Uterus (tissue), 4 donors: ENCODE measurements at places on chromosomes 3 and 15. TPM values are rescaled to one million over a fixed set of nuclear protein-coding genes. Genes with fewer than 3 reads are reported as not detected.

DNA sequence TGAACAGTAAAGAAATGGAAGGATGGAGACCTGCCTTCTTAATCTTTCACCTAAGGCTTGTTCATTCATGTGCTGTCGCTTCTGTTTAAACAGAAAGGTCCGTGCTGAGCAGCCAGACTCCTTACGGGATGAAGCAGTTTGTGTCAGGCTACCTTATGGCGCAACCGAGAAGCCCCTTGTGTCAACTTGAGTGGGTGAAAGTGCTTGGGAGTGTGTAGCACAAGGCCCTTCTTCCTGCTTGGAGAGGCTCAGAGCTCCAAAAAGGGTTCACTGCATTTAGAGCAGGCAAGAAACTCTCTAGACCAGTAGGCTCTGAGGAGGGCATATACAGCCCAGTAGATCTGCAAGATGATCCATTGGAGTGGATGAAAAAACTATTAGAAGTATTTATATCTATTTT lies 16.0 kb downstream of the CAPN3 start:
- H3K27ac ChIP-seq = no peak overlapping the region
- no peaks in the 10 kb centered on the region for H3K27me3 ChIP-seq

GRCh38 chr3:190265796-190266195 lies 56.5 kb downstream of the CLDN1 start:
- H3K27ac ChIP-seq = no peak overlapping the region
- no peaks in the 10 kb centered on the region for H3K4me1 ChIP-seq

The PRC1 gene
- total RNA-seq = 9.4 TPM

The RPLP1 gene
- 1,145 TPM for total RNA-seq

The SLC25A26 gene
- total RNA-seq = 15.9 TPM

GRCh38 chr3:44050867-44051266 lies 190.8 kb upstream of the TOPAZ1 start:
- H3K27ac ChIP-seq = no peak overlapping the region
- no peak overlapping the region for H3K4me3 ChIP-seq
- no peaks in the 10 kb centered on the region for H3K4me1 ChIP-seq
- no peak for DNase-seq
- H3K27me3 ChIP-seq = no peaks in the 10 kb centered on the region

DNA sequence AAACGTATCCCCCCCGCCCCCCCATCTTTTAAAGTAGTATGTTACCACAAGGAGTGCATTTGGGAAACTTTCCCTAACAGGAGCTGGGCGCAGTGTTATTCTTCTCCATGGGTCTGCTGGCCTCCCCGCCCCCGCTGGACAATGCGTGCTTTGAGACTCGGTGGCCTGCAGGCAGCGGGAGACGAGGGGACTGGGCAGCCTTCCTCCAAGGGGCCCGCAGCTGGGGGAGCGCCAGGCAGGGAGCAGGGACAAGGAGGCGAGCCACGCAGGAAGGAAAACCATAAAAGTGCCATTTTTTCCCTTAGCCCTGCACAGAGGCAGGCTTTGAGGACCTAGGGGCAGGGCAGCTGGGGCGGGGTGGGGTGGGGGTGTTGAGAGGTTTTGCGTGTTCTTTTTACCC lies 14.1 kb downstream of the SOX2 start:
- DNase-seq = no peak
- no peak overlapping the region for H3K27ac ChIP-seq
- H3K4me3 ChIP-seq = no peak overlapping the region

DNA sequence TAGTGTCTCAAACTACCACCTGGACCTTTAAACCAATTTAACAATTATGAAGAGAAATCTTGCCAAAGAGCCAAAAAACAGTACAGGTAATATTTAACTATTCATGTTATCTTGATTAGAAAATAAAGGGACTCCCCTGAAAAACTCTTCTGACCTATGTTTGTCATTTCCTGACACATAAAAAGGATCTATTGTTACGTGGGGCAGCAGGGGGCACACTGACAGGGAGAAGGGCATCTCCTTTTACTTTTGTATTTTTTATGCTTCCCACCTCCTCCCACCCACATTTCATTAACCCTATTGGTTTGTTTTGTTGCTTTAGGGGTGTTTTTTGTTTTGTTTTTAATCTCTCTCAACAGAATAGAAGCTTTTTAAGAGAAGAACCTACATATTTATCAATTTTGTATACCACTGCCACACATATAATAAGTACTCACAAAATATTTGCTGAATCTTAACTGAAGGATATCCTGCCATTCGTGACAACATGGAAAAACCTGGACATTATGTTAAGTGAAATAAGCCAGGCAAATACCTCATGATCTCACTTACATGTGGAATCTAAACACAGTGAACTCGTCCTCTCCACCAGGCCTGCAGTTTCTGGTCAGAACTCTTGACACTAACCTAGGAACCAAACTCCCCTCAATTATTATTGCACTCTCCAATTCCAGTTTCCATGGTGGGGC lies 17.7 kb downstream of the STAG1 start:
- no peaks in the 10 kb centered on the region for H3K27me3 ChIP-seq
- DNase-seq = no peak
- H3K27ac ChIP-seq = no peak overlapping the region
- no peaks in the 10 kb centered on the region for H3K36me3 ChIP-seq

- H3K27ac ChIP-seq = no peak overlapping the region
- H3K36me3 ChIP-seq = no peaks in the 10 kb centered on the region
- peak; percentile 36 for DNase-seq
- no peak overlapping the region for H3K4me3 ChIP-seq
- H3K4me1 ChIP-seq = no peaks in the 10 kb centered on the region
Observed at GRCh38 chr3:124217542-124217941, 225.6 kb upstream of the ROPN1 start.

DNA sequence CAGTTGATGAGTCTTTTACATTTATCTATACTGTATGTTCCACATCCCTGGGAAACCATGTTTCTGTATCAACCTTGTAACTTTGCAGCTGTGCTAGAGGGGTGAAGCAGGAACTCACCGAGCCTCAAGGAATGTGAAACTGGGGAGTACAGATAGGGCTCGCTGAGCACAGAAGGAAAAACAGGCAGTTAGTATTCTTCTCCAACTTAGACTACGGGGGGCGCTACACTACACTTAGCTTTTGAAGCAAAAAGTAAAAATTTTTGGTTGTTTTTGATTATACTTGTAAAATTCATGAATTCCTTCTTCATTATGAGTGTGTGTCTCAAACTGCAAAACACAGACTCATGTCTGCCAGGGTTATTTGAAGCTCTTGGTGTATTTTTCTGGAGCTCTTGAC lies 132.7 kb upstream of the RGMA start:
- DNase-seq = no peak
- H3K27me3 ChIP-seq = no peaks in the 10 kb centered on the region
- H3K27ac ChIP-seq = no peak overlapping the region
- H3K4me1 ChIP-seq = no peaks in the 10 kb centered on the region

DNA sequence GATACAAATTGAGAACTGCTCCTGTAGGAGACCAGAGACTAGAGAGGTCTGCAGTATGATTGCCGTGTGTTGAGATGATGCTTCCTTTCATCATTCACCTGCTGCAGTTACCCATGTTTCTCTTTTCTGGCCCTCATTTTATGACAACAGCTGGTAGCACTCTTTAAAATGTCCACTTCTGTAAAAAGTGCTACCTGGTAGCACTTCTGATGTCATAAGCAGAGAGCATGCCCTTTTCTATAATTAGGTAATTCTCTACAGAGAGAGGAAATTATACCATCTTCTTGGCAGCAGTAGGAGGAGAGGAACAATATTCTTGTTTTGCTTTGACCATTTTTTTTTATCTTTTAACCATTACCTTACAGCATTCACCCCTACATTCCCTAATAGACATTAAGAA lies 123.8 kb downstream of the PPM1L start:
- no peak for DNase-seq
- no peaks in the 10 kb centered on the region for H3K27me3 ChIP-seq
- no peak overlapping the region for H3K27ac ChIP-seq
- H3K4me3 ChIP-seq = no peak overlapping the region
- no peaks in the 10 kb centered on the region for H3K36me3 ChIP-seq

The ZNF860 gene
- 1.2 TPM for total RNA-seq
